Suppressor macrophage treated with lipopolysaccharide for 4 hours (primary cell): ENCODE measurements at places on chromosomes 2 and 18.
A peak's percentile ranks its signal among the peaks of the same experiment; 100 is the strongest.

DNA sequence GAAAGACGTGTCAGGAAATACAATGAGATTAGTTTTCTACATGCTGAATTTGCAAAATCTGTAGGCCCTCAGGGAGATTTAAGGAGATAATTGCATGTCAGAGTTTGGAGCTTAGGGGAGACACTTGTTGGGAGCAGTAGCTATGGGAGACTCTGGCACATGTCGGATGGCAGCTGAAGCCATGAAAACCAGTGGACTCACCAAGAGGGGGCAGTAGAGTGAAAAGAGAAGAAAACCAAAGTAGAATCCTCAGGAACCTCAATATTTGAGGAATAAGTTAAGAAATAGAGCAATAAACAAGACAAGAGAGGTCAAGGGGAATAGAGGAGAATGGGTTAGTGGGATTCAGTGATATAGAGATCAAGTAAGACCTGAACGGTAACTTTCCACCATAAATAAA is 24.8 kb downstream of the RUFY4 start:
- DNase-seq: peak; percentile 25

DNA sequence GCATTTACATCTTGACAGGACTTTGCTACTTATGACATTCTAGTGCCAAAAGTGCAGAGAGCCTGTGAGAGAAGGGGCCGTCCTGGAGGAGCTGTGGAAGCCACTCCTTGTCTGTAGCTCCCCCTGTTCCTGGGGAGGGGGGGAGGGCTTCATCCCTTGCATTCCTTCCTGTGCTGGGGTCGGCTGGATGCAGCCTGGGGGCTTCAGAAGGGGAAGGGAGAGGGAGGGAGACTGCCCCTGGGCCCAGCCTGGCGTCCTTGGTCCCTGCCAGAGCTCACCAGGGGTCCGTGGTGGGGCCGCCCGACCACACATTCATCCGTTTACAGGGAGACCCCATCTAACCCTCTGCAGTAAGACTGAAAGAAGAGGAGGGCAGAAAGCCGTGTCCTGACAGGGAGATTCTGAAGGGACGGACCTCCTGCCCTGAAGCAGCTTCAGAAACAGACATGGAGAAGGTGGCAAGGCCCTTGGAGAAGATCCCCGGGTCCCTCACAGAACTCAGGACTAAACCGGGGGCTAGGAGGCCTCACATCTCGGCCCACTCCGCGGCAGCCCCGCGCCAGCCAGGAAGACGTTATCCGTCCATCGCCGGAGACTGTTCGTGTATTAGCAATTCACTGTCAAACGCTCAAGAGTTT is 258.3 kb upstream of the SALL3 start:
- no peak for DNase-seq

- DNase-seq: no peak
These were observed 85.0 kb downstream of the TRIP12 start for GRCh38 chr2:229836847-229837246.

DNA sequence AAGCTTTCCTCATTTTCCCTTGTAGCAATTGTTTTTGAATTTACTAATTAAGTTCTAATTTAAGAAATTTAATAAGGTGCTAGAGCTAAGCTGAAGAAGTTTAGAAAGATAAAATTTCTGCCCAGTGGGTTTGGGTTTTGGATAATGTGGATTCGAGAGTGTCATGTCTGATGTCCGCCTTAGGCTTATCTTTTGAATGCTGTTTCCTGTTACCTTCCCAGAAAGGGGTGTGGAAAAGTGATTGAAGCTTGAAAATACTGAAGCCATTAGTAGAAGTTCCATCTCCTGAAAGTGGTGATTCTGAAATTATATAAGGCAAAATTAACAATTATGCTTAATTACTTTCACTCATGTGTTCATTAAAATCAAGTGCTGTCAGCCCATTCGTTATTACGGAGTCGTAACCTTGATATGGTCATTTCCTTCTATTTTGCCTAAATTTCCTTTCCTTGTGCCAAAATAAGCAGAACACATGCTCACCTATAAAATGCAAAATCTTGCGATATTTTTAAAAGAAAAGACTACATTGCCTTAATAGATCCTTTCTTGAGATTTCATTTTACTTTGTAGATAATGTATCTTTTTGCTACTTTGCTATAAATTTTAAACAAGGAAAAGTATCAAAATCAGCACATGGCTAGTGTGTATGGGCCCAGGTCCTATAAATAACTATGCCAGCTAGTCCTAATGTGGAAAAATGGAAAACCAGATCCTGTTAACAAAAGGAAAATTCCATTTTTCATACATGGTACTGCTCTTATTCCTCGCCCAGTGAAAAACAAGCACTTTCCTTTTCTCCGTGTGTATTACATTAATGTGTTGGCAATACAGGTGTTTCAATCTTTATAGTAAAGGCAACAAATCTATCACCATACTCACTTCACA is 97.3 kb downstream of the ICOS start:
- DNase-seq: no peak

- DNase-seq: peak; percentile 52
These were observed 11.8 kb downstream of the UCN start for GRCh38 chr2:27296481-27296880.

DNA sequence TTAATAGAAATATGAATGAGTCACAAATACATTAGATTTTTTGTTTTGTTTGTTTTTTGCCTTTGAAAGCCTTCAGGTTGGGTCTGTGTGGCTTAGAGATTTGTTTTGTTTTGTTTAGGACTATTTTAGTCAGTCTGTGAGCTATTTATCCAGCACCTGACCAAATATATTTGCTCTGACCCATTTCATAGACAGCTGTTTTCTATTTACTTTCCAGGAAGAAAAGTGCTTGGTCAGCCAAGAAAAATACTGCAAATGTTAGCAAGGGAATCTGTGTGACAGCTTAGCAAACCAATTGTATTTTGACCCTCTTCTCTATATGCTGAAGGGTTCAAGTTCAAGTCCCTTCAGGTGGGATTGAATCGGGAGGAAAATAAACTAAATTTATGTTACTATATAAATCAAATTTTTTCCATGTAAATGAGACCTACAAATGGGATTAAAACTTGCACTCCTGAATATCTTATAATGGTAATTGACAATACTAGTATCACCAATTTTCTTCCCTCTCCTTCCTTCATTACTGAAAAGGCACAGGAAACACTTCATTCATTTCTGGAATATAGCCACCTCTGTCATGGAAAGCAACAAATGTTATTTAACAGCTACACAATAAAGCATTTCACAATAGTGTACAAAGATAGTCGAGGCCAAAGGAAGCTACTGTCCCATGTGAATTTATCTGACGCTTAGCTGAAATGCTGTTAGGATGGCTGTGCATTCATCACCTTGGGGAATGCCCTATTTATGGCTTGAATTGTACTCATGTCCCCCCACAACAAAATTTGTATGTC is 23.1 kb upstream of the KLF7 start:
- no peak for DNase-seq

DNA sequence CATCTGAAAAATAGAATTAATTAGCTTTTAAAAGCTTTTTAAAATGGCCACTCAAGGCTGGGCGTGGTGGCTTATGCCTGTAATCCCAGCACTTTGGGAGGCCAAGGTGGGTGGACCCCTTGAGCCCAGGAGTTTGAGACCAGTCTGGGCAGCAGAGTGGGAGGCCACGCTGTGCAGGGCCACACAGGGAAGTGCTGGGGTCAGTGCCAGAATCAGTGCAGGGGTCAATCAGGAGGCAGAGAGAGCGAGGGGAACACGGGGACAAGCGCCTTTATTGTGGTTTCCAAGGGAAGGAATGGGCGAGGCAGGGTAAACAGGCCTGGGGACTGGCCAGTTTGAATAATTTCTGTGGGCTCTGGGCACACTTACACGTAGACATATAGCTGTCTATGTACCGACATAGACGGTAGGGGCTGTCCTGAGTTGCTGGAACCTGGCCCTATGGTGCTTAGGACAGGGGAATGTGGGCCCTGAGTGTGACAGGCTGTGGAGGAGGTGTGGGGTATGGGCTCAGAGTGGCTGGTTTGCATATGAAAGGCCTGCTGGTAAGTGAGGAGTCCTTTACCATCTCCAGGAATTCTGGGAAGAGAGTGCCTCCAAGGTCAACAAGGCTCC is 42.9 kb downstream of the DYSF start:
- DNase-seq: no peak

- DNase-seq: peak; percentile 41
These were observed 10.6 kb upstream of the C2orf74 start for GRCh38 chr2:61151436-61151835.

DNA sequence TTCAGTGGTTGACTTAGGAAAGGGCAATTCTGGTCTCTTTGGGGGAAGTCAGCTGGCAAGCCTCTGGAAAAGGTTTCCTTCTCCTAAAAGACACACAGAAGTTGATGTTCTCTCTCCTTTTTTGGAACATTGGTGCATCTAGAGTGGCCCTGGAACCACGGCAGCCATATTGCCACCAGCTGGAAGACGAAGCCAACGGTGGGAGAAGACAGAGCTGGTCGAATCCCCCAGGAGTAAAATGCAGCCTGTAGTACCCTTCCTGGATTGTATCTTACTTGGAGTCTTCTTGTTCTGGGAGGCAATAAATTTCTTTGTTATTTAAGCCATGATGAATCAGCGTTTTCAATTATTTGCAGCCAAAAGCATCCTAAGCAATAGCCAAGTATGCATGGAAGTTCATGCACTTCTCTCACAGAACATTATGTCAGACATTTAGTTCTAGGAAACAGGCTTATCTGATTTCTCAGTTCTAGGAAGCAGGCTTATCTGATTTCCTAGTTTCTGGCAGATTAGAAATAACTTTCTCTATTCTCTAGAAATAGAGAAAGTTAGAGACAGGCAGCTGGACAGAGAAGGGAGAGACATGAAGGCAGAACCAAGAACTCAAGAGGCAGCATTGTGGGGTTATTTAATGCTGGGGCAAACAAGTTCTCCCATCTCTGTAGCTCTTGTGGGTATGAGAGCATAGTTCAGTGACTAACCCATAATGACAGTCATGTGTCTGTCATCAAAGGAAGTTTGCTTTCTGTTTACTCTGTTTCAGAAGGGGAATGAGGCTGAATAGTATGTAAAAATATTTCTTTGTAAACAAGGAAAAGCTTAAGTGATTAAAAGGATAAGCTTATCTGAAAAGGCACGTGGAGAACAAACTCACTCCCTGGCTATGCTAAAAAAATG is 40.5 kb upstream of the NABP1 start:
- DNase-seq: peak; percentile 91

- DNase-seq: no peak
These were observed 52.2 kb downstream of the CDK15 start for GRCh38 chr2:201858281-201859184.

DNA sequence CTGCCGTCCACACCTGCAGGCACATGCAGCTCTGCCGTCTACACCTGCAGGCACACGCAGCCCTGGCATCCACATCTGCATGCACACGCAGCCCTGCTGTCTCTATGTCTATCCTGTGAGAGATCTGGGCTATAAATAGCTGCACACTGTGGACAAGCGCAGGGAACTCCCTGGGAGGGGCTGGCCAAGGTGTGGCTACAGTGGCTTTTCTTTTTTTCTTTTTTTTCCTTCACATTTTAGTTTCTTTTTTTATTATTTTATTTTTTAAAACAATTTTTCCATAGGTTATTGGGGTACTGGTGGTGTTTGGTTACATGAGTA is 42.0 kb downstream of the TMEM182 start:
- DNase-seq: no peak

DNA sequence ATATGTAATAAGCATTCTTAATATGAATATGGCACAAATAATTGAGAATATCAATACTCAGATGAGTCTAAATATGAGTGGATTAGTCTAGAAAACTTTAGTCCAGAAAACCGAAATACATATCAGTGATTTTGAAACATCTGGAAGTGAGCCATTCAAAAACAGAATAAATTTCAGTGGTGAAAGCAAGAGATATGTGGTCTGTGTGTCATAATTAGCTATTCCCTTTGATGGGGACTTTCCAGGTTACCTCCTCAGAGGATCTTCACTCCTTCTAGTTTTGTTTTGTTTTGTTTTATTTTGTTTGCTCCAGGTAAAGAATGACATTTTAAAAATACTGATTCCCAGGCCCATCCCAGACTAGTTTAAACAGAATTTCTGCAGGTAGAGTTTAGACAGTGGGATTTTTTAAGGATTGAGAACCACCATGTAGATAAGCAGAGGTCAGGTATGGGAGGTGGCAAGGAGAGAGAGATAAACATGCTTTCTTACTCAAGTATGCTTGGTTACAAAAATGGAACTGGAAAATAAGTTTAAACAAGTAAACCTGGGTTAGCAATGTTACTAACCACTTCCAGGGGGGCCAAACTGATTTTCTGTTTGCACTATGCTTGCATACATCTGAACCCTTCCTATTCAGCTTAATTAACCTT is 70.7 kb downstream of the NABP1 start:
- DNase-seq: no peak

GRCh38 chr2:135701442-135701841 is 40.2 kb upstream of the UBXN4 start:
- DNase-seq: peak; percentile 6

GRCh38 chr2:79872656-79873055 is 359.8 kb downstream of the CTNNA2 start:
- no peak for DNase-seq

GRCh38 chr2:118062048-118062447 is 26.2 kb upstream of the INSIG2 start:
- DNase-seq: no peak

DNA sequence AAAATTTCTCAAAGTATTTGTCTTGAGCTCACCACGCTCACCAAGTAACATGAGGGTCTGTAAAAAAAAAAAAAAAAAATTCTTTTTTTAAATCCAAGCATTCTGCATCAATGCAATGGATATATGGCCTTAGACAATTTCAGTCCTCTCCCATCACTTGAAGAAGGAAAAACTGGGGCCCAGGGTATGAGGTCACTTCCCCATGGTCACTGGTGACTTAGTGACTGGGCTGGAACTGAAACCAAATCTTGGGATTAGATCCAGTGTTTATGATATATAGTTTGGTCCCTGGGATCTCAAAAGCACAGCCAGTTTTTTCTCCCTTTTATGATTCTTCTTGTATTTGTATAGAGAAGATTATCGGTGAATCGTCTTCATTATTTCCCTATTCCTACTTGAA is 477.9 kb upstream of the TNP1 start:
- peak; percentile 54 for DNase-seq

- no peak for DNase-seq
These were observed 8.9 kb upstream of the GALNT1 start for GRCh38 chr18:35572644-35573043.

DNA sequence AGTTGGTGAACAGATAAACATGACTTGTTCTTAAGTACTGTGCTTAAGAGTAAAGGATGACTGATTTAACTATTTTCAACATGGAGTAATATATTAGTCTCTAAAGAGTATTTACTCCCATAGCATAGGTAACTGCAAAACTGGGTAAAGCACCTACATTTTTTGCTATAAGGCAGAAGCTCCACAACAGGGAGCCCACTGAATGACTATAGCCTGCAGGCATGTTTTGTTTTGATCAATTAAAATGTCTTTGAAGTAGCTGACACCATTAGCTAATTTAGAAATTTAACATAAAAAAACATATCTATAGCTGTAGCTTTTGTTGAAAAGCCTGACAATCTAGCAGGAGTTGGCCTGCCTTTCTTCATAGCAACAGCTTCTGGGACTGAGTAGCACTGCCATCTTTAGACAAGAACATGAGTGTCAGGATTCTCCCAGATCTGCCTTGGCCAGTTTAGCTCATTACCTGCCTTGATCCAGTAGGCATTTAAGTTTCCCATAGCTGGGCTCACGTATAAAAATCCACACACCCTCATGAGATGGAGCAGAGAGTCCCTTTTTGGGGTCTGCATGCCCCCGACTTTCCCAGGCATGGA is 1935.1 kb upstream of the PIK3C3 start:
- DNase-seq: no peak
